Glutamatergic neuron (in vitro differentiated cells): ENCODE measurements at places on chromosomes 2 and 18. TPM values are rescaled to one million over a fixed set of nuclear protein-coding genes. Genes with fewer than 3 reads are reported as not detected.
A peak's percentile ranks its signal among the peaks of the same experiment; 100 is the strongest.

Gene DNPEP
- 19.8 TPM for total RNA-seq

GRCh38 chr2:241316825-241317224, 1.1 kb downstream of the SEPTIN2 start:
- DNase-seq, result no peak

- DNase-seq, result no peak
Measured at GRCh38 chr2:198042189-198042588, 237.8 kb downstream of the PLCL1 start.

- peak; percentile 29 for DNase-seq
Measured at GRCh38 chr2:2187196-2187595, 143.9 kb downstream of the MYT1L start.

DNA sequence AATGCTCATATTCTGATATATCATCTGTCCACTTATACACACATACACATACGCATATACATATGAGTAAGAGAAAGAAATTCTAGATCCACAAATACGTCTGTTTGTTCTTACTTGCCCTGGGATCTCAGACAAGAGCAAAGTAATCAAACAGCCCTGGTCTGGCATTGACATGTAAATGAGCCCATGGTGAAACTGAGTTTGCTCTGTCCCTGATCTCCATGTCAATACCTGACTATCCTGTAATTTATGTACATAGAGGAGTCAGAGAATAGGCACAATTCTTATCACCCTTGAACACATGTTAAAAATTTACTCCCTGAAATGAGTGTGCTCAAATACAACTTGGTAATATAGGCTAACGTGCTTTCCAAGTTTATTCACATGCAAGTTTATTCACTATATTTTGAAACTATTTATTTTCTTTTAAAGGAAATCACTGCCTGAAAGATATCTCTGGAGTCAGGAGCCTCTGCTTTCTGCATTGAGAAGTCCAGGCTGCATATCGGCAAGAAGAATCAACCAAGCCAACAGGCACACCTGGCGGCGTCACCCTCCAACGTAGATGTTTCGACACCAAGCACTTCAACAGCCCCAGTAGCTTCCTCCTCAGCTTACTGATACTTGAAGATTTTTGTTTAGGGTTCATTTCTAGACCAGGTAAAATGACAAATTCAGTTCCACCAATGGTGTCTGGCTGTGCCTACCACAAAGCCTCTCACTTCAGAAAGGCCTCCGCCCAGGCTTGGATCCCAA, 100.6 kb downstream of the CMPK2 start:
- no peak for DNase-seq

Gene DYNAP
- total RNA-seq, result not detected

- DNase-seq, result no peak
Measured at GRCh38 chr2:16250886-16251285, 310.5 kb downstream of the MYCN start.
